ENCODE measurements at places on chromosomes 2 and 18. TPM values are rescaled to one million over a fixed set of nuclear protein-coding genes. Genes with fewer than 3 reads are reported as not detected.

ALPI gene
- total RNA-seq = not detected

EDAR gene
- total RNA-seq = not detected

TEKT4 gene
- total RNA-seq = not detected

CAPG gene
- total RNA-seq = 32.8 TPM

CNDP1 gene
- total RNA-seq = not detected

INPP4A gene
- 31.5 TPM for total RNA-seq

ARHGEF4 gene
- 3.2 TPM for total RNA-seq

R3HDM1 gene
- total RNA-seq = 35.0 TPM

DNA sequence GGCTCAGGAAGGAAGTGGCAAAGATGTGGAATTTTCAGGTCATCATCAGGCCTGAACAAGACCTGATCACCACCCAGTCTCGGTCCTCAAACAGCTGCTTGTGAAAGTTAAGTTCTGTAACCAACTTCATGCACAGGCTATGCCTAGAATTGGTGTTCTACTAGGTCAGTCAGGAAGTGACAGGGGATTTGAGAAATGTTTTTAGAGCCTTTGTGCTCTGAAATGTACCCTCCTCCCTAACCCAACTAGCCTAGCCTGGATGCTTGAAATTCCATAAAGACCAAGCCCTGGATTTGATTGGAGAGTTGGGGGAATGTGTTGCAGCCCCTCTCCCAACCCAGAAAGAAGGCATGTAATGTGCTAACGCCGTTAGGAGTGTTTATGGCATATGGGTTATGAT lies 63.3 kb downstream of the TGOLN2 start:
- peak overlapping the region; percentile 22 for H3K4me3 ChIP-seq
- no peak for DNase-seq
- no peaks in the 10 kb centered on the region for H3K27me3 ChIP-seq
- H3K36me3 ChIP-seq = peaks cover 5% of the 10 kb centered on the region

GRCh38 chr2:101831351-101831865 lies 133.9 kb downstream of the MAP4K4 start:
- peak; percentile 87 for DNase-seq
- H3K36me3 ChIP-seq = peaks cover 39% of the 10 kb centered on the region

DNA sequence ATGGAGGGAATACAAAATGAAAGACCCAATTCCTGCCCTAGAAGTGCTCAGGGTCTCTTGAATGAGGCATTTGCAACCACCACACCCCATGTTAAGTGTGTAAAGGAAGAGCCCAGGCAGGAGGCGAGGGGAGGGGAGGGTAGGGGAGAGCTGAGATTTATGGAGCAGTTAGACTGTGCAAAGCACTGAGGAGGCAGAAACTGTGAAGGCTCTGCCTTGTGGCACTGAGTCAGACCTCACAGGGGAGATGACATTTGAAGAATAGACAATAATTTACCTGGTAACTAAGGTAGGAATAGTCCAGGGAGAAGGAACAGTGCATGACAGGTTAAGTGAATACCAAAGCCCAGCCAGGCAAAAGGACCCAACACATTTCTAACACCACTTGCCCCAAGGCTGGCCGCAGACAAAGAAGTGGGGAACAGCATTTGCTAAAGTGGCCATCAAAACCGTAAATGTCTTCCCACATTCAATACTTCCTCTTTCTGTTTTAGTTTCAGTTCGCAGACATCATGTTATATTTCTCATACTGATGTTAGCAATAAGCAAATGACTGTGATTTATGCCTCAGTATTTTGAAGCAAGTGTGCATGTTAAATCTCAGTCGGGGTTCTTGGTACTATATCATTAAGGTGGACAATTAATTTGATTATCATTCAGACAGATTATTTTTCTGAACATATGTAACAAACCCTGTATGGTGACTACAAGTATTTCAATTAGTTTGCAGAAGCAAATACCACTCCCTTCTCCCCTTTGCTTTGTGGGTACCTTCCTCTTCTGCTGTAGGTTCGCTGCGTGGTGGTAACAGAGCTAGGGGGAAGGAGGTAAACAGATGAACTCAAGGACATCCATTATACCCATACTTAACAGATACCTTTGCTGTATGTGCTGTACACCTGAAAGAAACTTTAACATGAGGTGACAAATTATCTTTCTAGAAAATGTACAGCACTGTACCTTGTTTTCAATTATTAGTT lies 27.5 kb downstream of the CDH20 start:
- H3K4me3 ChIP-seq = no peak overlapping the region
- no peaks in the 10 kb centered on the region for H3K36me3 ChIP-seq
- H3K27ac ChIP-seq = no peak overlapping the region
- no peak for DNase-seq
- peaks cover 42% of the 10 kb centered on the region for H3K27me3 ChIP-seq
- no peaks in the 10 kb centered on the region for H3K4me1 ChIP-seq

DNA sequence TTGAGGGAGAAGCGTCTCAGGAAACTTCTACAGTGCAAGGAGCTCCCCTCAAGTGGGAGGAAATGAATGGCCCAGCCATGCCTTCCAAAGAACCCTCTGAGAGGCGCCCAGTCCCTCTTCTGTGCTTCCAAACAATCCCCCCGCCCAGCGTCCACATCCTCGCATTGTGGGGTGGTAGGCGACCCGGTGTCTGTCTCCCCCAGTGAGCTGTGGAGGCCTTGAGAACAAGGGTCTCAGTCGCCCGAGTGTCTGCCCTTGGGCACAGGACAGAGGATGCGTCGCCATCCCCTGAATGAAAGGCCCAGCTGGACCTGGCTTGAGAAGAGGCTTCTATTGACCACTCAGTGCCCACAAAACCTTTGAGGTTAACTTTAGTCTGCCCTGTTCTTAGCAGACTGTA lies 29.7 kb downstream of the INPP5D start:
- H3K36me3 ChIP-seq = no peaks in the 10 kb centered on the region
- no peak for DNase-seq
- no peak overlapping the region for H3K4me3 ChIP-seq
- no peaks in the 10 kb centered on the region for H3K4me1 ChIP-seq
- no peak overlapping the region for H3K27ac ChIP-seq

DNA sequence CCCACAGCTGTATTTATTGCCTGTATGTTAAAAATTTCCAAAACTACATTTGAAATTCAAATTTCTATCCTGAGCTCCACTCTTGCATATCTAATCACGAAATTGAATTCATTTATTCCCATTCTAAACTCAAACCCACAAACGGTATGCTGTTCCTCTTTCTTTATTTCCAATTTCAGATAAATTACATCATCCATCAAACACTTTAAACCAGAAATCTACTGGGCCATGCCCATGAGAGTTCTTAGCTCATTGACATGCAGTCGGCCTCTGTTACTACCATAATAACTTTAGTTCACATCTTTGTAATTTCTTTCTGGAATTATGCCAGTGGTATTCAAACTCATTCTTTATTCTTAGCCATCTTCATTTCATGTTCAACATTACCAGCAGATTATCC lies 100.3 kb downstream of the COL3A1 start:
- peaks cover 79% of the 10 kb centered on the region for H3K36me3 ChIP-seq
- no peak for DNase-seq
- H3K27me3 ChIP-seq = no peaks in the 10 kb centered on the region
- peak overlapping the region; percentile 68 for H3K27ac ChIP-seq

DNA sequence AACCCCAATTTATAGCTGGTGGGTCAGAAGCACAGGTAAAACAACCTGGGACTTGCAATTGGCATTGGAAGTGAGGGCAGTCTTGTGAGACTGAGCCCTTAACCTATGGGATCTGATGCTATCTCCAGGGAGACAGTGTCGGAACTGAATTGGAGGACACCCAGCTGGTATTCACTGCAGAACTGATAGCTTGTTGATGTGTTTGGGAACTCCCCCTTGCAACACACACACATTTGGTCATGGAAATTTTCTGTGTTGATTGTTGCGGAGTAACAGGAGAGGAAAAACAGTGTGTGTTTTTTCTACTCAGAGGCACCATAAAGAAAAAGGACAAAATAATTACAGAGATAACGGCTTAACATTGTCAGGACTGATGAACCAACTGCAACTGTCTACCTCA lies 16.1 kb downstream of the TPGS2 start:
- H3K27me3 ChIP-seq = no peaks in the 10 kb centered on the region
- peaks cover 3% of the 10 kb centered on the region for H3K4me1 ChIP-seq
- H3K4me3 ChIP-seq = no peak overlapping the region

DNA sequence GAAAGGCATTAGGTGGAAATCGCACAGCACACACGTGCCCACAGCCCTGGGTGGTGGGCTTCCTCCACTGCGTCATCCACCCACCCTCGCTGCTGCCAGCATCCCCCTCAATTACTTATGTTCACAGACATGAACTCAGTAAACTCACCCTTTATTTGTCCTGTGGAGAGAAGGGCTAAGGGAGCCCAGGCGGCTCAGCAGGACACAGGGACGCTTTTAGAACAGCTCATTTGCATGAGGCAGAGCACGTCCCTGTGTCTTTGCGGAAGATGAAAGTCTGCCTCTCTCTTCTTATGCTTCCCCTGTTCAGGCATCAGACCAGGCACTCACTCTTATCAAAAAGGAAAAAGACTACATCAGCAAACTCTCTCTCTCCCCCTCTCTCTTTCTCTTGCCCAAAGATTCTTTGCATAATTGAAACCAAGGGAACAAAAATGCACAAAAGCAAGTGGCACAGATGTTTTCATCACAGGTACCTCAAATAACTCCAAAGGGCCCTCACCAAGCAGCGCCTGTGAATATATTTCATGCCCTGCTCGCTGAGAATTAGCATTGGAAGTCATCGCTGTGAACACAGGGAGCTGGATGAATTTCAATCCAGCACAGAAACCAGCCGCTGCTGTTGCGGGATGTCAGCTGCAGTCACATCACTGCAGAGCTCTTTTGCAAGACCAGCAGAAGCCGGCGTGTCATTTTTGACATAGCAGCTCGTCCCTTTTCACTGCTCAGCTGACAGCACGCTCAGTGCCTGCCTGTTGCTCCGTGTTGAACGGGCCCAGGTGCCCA lies 376.3 kb upstream of the MYT1L start:
- no peaks in the 10 kb centered on the region for H3K4me1 ChIP-seq
- H3K36me3 ChIP-seq = no peaks in the 10 kb centered on the region
- no peak overlapping the region for H3K4me3 ChIP-seq
- H3K27ac ChIP-seq = no peak overlapping the region
- DNase-seq = no peak

- H3K4me1 ChIP-seq = no peaks in the 10 kb centered on the region
- no peak for DNase-seq
- no peak overlapping the region for H3K4me3 ChIP-seq
- no peak overlapping the region for H3K27ac ChIP-seq
These were observed 14.5 kb upstream of the NXPH2 start for GRCh38 chr2:138794724-138795123.

DNA sequence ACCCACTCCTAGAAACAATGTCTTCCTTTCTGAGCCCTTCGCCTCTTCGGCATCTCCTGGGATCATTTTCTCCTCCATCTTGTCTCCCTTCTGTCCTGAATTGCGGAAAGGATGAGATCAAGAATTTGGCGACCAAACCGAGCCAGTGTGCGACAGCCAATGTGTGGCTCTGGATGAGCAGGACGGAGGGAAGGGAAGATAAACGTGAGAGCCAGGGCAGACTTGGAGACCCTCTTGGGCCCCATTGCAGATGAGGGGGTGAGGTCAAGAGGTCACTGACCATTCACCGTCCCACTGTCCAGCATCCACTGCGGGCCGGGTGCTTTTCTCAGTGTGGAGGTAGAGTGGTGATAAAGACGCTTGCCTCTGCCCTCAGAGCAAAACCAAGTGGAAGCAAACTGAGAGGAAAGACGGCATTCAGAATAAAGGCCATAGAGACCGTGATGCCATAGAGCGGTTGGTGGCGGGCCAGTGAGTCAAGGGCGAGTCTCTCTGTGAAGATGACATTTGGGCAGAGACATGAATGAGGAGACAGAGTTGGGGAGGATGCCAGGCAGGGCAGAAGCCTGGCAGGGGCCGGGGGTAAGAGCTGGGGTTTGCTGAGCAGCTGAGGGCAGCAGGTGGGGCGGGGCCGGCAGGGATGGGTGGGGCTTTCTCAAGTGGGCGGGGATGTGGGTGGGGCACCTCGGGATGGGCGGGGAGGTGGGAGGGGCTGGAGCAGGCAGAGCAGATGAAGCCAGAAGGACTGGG lies 55.6 kb downstream of the ACAA2 start:
- no peak for DNase-seq
- H3K4me3 ChIP-seq = no peak overlapping the region
- no peak overlapping the region for H3K27ac ChIP-seq
- H3K36me3 ChIP-seq = no peaks in the 10 kb centered on the region
- peaks cover 14% of the 10 kb centered on the region for H3K27me3 ChIP-seq
- no peaks in the 10 kb centered on the region for H3K4me1 ChIP-seq

GRCh38 chr2:9535177-9535576 lies 20.5 kb downstream of the ADAM17 start:
- H3K27me3 ChIP-seq = no peaks in the 10 kb centered on the region
- H3K27ac ChIP-seq = no peak overlapping the region
- H3K4me1 ChIP-seq = peaks cover 42% of the 10 kb centered on the region
- no peak for DNase-seq
- peaks cover 22% of the 10 kb centered on the region for H3K36me3 ChIP-seq

- no peak overlapping the region for H3K27ac ChIP-seq
- no peak for DNase-seq
- H3K4me1 ChIP-seq = peaks cover 23% of the 10 kb centered on the region
- peak overlapping the region; percentile 85 for H3K4me3 ChIP-seq
These were observed 864 bp downstream of the KLHL29 start for GRCh38 chr2:23385748-23386338.

- H3K27me3 ChIP-seq = no peaks in the 10 kb centered on the region
- H3K36me3 ChIP-seq = no peaks in the 10 kb centered on the region
- DNase-seq = no peak
- no peaks in the 10 kb centered on the region for H3K4me1 ChIP-seq
- H3K27ac ChIP-seq = no peak overlapping the region
These were observed 375.8 kb downstream of the INSIG2 start for GRCh38 chr2:118464046-118464445.

GRCh38 chr2:169910109-169910799 lies 83.0 kb downstream of the UBR3 start:
- no peak overlapping the region for H3K4me3 ChIP-seq
- no peak overlapping the region for H3K27ac ChIP-seq
- no peak for DNase-seq
- peaks cover 26% of the 10 kb centered on the region for H3K36me3 ChIP-seq

GRCh38 chr2:199624958-199625357 lies 167.2 kb upstream of the SATB2 start:
- no peak overlapping the region for H3K4me3 ChIP-seq
- no peaks in the 10 kb centered on the region for H3K36me3 ChIP-seq
- no peak for DNase-seq
- H3K27me3 ChIP-seq = peaks cover 4% of the 10 kb centered on the region

- H3K27ac ChIP-seq = no peak overlapping the region
- no peak for DNase-seq
- H3K36me3 ChIP-seq = no peaks in the 10 kb centered on the region
- no peaks in the 10 kb centered on the region for H3K4me1 ChIP-seq
- H3K27me3 ChIP-seq = no peaks in the 10 kb centered on the region
These were observed 60.4 kb downstream of the RHOB start for GRCh38 chr2:20507166-20507692.

- no peak overlapping the region for H3K4me3 ChIP-seq
- peaks cover 14% of the 10 kb centered on the region for H3K36me3 ChIP-seq
- DNase-seq = peak; percentile 40
- H3K27ac ChIP-seq = no peak overlapping the region
- peaks cover 9% of the 10 kb centered on the region for H3K4me1 ChIP-seq
These were observed 9.5 kb downstream of the HJURP start for GRCh38 chr2:233844836-233845235.

GRCh38 chr2:198456418-198456817 lies 652.0 kb downstream of the PLCL1 start:
- no peak overlapping the region for H3K4me3 ChIP-seq
- H3K27ac ChIP-seq = no peak overlapping the region
- no peak for DNase-seq
